EL (cell line): ENCODE measurements at places on chromosomes 2 and 18.

- no peak for DNase-seq
Measured at GRCh38 chr18:58590839-58591238, 38.1 kb downstream of the ALPK2 start.

- DNase-seq: no peak
Measured at GRCh38 chr2:194100201-194100600, 1556.8 kb upstream of the SLC39A10 start.

DNA sequence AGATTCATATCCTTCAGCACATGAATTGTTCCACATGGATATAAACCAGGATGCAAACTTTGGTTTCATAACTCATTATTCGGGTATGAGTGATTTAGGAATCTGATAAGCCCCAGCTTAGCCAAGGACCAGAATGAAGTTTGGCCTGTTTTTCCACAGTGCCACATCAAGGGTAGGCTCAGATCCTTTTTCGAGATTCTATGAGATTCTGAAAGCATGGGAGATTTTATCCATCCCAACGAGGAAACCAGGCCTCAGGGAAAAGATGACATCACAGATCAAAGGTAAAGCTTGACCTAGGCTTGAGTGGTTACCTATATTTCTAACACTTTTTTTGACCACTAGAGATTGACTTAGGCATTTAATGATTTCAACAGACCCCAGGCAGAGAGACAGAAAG, 590.8 kb upstream of the PKDCC start:
- no peak for DNase-seq

GRCh38 chr2:112154246-112155117, 16.3 kb downstream of the FBLN7 start:
- DNase-seq: no peak

DNA sequence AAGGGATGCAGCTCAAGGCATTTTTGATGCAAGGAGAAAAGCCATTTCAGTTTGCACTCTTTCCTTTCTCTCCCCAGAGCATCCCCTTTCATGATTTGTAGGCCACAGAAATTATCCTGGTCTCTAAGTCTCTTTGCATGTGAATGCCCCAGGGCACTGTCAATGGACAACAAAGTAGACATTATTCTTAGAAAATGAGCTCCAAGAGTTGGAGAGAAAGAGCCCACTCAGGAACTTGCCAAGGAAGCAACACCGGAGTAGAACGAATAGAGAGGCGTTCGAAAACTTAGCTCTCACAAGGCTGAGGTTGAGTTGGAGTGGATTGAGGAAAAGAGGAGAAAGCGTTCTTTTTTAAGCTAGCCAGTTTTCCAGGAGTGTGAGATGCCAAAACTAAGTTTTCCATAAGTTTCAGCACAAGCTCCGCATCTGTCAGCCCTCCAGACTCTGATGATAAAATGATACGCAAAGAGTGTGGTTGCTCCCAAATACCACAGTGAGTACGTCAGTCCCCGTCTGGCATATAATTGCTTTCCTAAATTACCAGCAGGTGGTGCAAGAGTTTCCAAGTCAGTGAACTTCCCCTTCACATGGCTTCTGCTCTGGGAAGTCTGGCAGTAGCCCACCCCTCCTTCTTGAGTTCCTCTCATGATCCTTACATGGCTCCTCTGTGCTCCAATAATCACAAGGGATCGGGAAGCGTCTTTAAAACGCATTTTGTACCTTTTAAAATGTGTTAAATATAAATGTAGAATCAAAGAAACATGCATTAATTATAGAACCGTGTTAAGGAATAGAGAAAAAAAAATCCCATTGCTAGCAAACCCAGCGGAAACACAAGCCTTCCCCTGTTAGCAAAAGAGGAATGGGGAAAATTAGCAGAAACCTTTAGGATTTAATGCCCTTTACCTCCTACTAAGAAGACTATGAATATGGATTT, 1060.6 kb upstream of the FANCL start:
- DNase-seq: peak; percentile 73

DNA sequence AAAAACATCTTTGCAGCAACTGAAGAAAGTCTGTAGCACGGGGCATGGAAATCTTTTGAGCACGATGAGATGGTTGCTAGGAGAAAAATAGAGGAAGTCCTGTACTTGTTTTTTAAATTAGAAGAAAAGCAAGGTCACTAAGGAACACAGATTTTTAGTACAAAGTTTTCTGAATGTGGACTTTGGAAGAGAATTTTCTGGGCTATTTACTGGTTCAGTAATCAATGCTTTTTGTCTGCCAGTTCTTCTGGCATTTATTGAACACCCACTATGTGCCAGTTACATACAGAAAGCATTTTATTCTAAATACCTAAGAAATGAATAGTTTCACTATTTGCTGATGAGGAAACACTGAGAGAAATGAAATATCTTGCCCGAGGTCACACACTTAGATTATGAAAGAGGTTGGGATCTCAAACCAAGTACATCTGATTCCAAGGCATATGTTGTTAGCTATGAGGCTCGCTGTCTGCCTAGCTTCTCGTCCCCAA, 15.6 kb upstream of the MAP3K20 start:
- DNase-seq: peak; percentile 71

DNA sequence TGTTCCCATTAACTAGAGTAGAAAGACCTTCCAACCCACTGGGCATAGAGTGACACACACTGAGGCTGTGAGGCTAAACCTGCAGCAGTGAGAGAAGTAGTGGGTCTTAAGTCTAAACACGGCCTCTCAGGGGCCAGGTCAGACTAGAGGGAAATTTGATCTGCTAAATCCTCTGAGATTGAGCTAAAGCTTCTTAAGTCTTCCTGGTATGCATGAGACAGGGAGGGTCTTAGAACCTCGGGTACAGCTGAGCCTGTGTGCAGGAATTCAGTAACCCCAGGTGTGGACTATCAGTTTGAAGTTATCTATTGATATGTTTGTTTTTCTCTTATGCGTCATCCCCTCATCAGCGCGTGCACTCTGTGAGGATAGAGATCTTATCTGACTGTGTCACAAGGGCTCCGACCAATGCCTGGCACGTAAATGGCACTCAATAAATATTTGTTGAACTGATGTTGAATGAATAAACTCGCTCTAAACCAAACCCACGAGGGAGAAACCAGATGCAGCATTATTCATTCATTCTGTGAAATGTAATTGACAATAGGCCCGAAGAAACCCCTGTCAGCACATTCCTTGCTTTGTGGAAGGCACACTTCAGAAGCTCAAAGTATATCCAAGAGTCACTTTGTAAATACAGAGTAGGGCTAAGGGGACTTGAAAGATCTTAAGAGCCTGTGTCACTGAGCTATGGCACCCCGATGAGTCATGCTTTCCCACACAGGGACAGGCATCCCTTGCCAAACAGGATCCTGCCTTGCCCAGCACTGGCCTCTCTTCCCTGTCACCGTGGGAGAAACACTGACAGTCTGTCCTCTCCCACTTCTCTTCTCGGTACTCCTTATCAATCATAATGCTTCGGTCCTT, 21.7 kb upstream of the RAB10 start:
- DNase-seq: peak; percentile 72

- DNase-seq: no peak
Measured at GRCh38 chr18:9694952-9695495, 13.1 kb upstream of the RAB31 start.

GRCh38 chr18:51011709-51012108, 18.3 kb upstream of the SMAD4 start:
- DNase-seq: no peak

DNA sequence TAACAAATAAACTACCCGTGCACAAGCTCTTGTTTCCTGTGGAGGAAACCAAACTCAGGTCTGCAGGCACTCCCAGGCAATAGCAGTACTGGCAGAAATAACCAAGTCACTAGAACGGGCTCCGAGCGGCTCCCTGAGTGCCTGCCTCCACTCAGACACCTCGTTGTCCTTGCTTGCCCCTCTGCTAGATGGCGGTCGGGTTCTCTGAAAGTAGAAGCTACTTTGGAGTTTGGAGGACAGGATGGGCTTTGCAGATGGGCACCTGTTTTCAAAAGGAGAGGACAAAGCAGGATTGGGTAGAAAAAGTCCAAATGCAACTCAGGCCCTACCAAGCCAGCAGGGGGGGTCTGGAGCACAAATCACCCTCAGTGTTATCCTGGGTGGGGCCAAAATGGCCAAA, 136.4 kb downstream of the LRRC30 start:
- no peak for DNase-seq

DNA sequence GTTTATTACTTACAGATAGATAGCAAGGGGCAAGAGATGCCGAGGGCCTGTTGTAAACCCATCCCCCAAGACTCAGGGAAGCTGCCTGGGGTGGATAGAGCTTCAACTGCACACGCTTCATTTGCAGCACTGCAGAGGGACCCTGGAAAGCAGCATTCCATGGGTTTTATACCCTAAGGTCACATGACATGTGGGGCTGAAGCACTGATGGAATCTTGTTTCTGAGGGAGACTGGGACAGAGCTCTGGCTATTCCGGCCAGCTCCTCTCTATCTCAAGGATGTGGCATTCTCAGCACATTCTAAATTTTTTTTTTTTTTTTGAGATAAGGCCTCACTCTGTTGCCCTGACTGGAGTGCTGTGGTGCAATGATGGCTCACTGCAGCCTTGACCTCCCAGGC, 300.1 kb downstream of the MYCN start:
- DNase-seq: no peak

GRCh38 chr18:76416911-76417310, 78.1 kb downstream of the ZNF516 start:
- DNase-seq: no peak

DNA sequence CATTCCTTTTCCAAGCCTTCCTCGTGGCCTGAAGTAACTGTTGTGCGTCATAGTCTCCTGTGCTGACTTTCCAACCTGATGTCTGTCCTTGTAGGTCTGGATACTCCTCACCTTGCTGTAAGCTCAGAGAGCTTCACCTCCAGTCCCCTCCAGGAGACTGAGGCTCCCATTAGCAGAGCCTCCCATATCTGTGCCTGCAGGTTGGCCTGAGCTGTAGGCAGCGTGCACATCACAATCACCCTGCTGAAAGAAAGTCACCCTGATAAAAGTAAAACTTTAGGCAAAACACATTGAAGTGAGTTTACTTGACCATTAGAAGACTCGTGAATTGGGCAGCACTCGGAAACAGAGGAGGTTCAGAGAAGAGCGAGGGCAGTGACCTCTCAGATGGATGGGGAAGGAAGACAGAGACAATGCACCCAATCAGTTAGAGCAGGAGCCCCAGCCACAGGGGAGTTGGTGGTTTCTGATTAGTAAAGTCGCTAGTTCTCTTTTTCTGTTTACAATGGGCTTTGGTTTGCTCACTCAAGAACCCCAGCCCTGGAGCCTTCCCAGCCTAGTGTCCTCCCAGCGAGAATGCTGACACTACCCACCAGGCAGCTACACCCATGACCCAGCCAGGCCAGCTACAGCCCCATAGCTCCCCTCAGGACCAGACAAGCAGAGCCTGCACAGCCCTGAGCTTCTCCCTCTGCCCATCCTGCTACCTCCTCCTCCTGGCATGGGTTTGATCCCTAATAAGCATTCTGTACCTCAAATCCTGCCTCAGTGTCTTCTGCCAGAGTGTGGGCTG, 12.1 kb upstream of the TPO start:
- no peak for DNase-seq

GRCh38 chr2:238279324-238279682, 9.1 kb downstream of the PER2 start:
- no peak for DNase-seq

DNA sequence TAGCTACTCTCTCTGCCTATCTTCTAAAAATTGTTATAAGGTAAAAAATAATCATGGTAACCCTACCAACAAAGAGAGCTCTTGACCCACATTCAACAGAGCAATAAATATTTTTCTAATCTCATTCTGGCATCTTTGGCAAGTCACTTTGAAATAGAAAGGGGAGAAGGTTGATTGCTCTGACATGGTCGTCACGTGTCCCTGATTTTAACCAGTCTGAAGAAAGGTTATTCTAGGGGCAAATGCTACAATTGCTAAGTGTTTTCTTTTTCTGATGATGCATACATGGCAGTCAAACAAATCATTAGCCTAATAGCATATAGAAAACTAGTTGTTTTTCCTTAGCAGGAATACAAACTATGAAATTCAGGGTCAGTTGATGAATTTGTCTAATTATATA, 153.3 kb upstream of the MAP3K20 start:
- DNase-seq: no peak

- no peak for DNase-seq
Measured at GRCh38 chr18:79315596-79315995, 80.1 kb upstream of the NFATC1 start.

DNA sequence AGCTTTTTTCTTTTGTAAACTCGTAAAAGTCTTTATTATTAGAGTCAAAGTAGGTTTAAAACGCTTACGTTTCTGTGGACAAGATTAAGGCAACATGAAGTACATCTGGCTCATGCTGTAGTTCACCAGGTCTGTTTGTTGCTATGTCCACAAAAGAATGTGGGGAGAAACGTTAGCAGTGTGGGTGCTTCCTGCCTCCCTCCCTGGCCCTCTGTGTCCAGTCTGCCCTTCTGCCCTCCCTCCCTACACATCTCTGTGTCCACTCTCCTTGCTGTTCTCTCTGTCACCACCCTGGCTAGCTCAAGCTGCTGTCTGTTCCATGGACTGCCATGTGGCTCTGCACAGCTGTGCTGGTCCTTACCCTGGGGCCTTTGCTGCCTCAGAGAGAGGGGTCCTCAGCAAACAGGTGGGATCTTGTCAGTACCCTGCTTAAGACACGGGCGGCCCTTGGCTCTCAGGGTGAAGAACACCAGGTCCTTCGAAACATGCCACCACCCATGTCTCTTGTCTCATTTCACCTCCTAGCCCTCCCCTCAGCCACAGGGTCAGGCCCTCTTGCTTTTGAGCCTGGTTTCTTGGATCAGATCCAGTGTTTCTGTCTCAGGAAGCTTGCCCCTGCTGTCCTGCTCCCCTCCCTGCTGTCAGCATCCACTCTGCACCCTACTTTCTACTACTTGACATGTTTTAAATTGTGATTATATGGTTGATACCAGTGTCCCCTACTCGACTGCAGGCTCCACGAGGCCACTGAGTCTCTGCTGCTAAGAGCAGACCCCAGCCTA, 79.2 kb downstream of the LIMS1 start:
- DNase-seq: no peak

- peak; percentile 34 for DNase-seq
Measured at GRCh38 chr2:236568068-236568921, 1.3 kb upstream of the ACKR3 start.

- no peak for DNase-seq
Measured at GRCh38 chr18:59429608-59430007, 70.5 kb upstream of the LMAN1 start.
